Stimulated activated CD8-positive, alpha-beta memory T cell treated with anti-CD3 and anti-CD28 coated beads, Interleukin-2, amount 100 ng/mL, for 48 hours (primary cell): ENCODE measurements at places on chromosomes 2 and 18.

DNA sequence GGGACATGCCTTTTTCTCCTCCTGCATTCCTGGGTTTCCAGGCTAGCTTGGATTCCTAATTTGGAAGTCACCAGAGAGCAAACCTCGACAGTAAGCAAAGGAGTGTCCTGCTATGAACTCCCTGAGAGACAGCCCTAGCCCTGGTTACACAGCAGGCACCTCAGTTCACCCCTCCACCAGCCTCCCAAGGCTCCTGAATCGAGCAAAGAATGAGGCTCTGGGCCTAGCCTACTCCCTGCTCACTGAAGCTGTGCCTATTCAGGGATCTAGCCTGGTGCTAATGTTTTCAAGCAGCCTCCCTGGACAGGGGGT is 66.7 kb upstream of the RMDN2 start:
- no peak for DNase-seq

DNA sequence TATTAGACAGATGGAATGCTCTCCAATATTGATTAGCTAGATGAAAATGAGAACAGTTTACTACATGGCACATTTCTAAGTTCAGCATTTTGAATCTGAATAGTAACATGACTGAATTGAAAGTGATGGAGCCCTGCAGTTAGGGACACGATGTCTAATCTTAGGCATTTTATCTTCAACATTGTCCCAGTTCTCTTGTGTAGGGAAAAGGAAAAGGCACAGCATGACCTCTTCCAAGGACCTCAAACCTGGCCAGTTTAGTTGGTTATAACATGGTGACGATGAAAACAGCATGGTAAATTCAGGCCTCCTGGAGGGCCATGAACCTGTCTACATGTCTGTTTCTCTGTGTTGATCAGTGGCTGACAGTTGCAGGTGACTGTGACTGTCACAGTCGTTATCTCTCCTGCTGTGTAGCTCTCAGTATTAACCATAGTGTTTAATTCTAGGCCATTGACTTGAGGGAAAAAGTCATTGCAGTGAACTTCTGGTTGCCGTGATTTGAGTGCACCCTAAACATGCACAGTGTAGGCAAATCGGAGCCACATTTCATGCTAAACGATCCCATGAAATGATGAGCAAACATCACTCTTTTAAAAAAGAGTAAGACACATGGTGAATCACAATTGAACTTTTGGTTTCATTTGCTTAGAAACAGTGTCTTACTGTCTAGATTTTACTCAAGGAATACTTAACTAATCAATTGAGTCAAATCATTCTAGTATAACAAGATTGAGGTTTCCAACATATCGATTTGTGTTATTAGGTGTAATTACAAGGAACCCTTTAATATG is 129.7 kb downstream of the PHLPP1 start:
- DNase-seq: peak; percentile 0

GRCh38 chr18:35875566-35875965 is 96.9 kb upstream of the RMP24 start:
- no peak for DNase-seq

DNA sequence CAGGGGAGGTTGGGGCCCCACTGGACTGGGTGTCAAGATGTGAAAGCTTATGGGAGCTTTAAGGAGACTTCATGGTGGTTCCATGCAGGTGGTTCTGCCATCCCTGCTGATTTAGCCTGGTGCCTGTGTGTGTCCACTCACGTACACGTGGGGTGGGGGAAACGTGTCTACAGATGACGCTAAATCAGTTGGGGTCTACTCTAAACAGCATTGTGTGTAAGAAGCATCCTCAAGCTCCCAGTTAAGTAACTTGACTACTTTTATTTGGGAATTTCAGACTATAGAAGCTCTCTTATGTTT is 47.1 kb downstream of the BCL2L11 start:
- DNase-seq: no peak

- DNase-seq: no peak
These were observed 24.8 kb downstream of the FBLN7 start for GRCh38 chr2:112162956-112163355.

DNA sequence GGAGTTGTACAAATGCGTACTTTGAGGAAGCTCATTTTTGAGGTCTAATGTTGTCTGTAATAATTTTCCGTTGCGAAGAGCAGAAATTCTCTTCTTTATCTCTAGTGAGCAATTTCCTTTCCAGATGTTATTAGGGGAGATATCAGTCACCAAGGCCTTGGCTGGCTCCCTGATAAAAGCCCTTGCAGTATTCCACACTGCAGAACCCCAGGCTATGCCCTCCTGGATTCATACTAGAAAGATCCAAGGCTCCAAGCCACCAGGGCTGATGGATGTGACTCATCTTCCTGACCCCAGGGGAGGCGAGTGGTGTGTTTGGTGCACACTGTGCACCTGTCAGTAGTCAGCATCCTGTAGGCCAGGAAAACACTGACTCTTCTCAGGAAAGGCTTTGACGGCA is 34.7 kb downstream of the INO80C start:
- no peak for DNase-seq

GRCh38 chr2:127197475-127198385 is 22.4 kb downstream of the CYP27C1 start:
- peak; percentile 44 for DNase-seq

GRCh38 chr18:48138210-48138609 is 207.8 kb upstream of the SMAD2 start:
- no peak for DNase-seq

DNA sequence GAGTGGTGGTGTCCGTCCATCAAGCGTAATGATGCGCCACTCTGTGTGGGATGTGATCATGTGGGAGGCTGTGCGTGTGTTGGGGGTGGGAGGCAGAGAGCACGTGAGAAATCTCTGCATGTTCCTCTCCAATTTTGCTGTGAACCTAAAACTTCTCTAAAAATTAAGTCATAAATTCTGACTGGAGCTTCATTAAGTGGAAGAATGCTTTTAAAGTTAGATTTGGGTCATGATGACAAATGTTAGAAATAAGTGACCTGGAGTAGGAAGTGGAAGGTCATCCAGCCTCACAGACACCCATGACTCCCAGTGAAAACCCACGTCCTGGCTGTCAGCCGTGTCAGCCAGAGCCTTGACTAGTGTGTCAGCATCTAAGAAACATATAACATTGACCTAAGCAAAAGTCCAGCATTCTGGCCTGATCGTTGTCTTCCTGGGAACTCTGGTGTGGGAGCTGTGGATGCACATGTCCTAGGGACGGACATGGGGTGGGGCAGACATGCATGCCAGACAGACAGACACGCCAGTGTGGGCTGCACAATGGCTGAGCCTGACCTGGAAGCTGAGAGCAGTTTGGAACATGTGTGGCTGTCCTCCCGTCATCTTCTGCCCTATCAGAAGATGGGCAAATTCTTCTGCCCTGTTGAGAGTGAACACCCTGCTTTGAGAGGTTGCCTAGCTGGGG is 245.6 kb downstream of the FAM210A start:
- DNase-seq: no peak

- DNase-seq: no peak
These were observed 293.9 kb upstream of the SYT4 start for GRCh38 chr18:43571078-43571689.

- DNase-seq: no peak
These were observed 8.4 kb downstream of the CAD start for GRCh38 chr2:27225526-27225925.
